ENCODE measurements at places on chromosomes 11 and 22.

DNA sequence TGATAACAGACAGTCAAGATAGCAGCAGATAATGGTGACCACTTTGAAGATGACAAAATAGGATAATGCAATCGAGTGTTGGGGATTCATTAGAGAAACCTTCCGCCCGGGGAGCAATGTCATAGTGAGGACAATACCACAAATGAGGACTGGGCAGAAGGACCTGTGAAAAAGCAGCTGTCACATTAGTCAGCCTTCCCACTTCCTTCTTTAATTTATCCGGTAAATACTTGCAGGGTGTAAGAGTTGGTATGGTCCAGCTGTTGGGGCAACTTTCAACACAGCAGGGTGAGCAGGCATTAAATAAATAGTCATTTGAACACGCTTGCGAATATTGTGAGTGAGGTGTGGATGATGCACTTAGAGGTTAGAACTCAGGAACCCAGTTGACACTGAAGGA, 132.5 kb upstream of the KIRREL3 start:
- DNase-seq, result no peak

DNA sequence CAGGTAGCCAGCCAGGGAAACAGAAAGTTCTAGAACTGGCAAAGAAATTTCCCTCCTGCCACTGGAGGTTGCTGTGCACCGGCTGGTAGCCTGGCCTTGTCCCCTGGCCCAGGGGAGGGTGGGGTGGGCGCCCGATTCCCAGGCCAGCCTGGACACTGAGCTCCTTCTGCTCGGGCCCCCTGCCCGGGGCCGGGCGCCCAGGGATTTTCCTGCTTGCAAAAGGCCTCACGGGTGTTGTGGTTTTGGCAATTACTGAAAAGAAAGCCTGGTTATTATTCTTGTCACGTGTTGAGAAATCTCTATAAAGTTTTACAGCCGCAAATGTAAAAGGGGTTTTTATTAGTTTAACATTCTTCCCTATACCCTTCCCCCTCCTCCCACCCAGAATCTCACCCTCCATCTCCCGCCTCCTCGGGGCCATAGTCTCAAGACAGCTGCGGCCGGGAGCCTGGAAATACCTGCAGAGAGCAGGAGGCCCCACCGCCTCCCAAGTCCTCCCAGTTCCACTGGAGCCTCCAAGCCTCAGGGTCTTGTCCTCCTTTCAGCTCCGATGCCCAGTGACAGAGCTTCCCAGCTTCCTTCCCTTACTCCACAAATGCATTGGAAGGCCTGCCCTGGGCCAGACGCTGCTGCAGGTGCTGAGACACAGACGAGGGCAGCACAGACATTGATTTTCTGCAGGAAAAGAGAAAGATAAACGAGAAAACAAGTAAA, 1515.6 kb downstream of the TBC1D22A start:
- no peak for DNase-seq

- DNase-seq, result no peak
Observed at GRCh38 chr22:26975865-26976264, 318.5 kb downstream of the MIAT start.

DNA sequence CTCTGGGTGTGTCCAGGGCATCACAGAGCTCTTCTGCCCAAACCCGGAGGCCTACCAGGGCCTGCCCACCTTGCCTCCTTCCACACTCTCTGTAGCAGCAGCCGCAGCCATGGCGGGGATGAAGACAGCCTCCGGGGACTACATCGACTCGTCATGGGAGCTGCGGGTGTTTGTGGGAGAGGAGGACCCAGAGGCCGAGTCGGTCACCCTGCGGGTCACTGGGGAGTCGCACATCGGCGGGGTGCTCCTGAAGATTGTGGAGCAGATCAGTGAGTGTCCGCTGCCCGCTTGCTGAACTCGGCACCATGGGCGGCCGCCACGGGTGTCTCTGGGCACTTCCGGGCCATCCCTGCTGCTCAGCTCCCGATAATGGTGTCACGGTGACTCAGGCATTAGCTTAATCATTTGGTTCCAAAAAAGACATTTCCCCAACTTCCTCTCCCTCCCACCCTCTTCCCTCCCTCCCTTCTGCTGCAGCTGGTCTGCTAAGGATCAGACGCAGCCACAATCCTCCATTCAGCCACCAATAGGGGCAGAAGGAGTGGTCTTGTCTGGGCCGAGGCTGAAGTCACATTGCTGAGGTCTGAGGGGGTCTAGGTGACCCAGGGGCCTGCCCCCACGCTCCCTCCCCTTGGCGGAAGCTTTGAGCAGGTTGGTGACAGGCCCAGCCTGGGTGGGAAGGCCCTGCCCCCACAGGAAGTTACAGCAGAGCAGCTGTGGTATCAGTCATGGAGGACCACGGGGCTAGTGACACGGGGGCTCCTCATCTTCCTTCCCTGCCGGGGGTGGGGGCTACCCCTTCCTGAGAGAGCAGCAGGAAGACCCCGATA, 950 bp downstream of the FERMT3 start:
- no peak for DNase-seq

DNA sequence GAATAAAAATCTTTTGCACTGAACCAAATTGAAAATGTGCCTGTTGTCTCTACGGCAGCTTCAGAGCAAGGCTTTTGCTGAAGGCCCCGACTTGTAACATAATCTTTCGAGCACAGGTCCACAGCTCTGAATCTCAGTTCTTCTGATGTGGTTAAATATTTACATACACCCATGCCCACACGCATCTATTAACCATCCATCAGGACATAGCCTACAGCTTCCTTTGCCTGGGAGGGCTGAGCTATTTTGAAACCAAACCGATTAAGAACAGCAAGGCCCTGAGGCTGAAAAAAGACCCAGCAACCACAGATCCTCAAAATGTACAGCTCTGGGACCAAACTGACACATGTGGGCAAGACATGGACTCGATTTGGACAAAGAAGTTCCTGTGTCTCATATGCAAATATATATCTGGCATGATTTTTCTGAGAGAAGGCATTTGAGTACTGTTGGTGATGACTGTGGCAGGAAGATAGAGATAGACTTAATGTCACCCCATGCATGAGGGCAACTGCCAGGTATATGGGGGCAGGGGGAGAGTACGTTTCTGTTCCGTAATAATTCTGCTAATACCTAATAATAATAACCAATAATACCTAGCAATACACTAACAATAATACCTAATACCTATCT, 322.7 kb upstream of the PLET1 start:
- no peak for DNase-seq

DNA sequence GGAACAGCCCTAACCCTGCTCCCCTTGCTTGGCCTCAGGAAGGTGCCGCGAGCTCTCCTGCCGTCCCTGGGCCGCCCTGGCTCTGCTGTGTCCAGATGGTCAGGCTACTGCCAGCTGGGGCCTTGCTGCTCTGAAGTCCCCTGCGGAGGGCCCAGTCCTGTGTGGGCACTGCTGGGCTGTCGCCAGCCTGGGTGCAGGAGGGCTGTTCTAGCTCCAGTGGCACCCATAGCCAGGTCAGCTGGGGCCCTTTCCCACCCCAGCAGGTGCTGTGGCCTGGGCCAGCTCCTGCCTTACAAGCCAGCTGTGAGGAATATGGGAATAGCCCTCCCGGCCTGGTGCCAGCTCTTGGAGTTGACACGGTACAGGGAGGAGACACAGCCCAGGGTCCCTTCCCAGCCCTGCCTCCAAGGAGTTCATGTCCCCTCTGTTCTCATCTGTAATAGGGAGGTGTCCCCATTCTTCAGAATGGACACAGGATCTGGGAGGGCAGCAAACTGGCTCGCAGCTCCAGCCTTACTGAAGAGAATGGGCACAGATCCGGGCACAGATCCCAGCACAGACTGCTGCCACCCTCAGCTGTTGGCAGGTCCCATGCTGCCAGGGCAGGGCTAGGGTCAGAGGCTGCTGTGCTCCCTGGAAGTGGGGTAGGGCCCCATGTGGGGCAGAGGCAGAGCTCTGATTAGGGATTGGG, 3.9 kb downstream of the DERL3 start:
- DNase-seq, result no peak

DNA sequence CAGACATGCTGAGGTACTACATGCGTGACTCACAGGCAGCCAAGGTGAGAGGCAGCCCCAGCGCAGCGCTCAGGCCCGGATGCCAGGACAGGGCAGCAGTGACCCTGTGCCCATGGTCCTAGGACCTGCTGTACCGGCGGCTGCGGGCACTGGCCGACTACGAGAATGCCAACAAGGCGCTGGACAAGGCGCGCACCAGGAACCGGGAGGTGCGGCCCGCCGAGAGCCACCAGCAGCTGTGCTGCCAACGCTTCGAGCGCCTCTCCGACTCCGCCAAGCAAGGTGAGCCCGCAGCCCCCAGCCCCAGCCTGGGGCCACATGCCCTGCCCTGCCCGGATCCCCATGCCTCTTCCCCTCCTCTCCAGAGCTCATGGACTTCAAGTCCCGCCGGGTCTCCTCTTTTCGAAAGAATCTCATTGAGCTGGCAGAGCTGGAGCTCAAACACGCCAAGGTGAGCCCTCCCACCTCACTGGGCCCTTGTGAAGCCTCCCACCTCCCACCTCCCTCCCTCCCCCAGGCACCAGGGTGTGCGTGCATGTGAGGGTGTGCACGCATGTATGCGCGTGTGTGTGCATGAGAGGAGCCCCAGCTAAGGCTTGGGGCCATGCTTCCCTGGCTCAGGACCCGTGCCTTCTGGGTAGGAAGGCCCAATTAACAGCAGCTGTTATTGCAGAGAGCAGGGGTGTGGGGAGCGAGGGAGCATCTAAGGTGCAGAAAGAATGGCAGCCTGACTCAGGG, 5.3 kb downstream of the CFL1 start:
- no peak for DNase-seq

GRCh38 chr22:22110548-22111266, 128.1 kb upstream of the TOP3B start:
- DNase-seq, result peak; percentile 25

- no peak for DNase-seq
Observed at GRCh38 chr22:48581796-48582469, 1245.7 kb downstream of the BRD1 start.

GRCh38 chr11:111793863-111794262, 27.7 kb upstream of the PPP2R1B start:
- no peak for DNase-seq

- no peak for DNase-seq
Observed at GRCh38 chr11:7651140-7651551, 22.2 kb downstream of the CYB5R2 start.

- no peak for DNase-seq
Observed at GRCh38 chr22:35995348-35995747, 33.3 kb downstream of the RBFOX2 start.

GRCh38 chr11:40542821-40543220, 916.6 kb downstream of the LRRC4C start:
- no peak for DNase-seq

- DNase-seq, result no peak
Observed at GRCh38 chr11:126997641-126998040, 2.9 kb downstream of the KIRREL3 start.

GRCh38 chr11:100801225-100801999, 114.3 kb downstream of the ARHGAP42 start:
- no peak for DNase-seq

GRCh38 chr11:19777377-19778102, 64.9 kb downstream of the NAV2 start:
- no peak for DNase-seq

DNA sequence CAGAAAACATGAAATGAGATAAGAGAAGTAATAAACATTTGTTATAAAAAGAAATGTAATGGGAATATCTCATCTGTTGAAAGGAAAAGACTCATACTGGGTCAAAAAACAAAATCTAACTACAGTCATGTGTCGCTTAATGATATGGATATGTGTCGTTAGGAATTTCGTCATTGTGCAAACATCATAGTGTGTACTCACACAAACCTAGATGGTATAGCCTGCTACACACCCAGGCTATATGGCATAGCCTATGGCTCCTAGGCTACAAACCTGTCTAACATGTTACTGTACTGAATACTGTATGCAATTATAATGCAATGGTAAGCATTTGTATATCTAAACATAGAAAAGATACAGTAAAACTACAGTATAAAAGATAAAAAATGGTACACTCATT, 89.8 kb upstream of the ZC3H12C start:
- DNase-seq, result no peak

- no peak for DNase-seq
Observed at GRCh38 chr11:91788764-91789163, 435.9 kb upstream of the FAT3 start.

DNA sequence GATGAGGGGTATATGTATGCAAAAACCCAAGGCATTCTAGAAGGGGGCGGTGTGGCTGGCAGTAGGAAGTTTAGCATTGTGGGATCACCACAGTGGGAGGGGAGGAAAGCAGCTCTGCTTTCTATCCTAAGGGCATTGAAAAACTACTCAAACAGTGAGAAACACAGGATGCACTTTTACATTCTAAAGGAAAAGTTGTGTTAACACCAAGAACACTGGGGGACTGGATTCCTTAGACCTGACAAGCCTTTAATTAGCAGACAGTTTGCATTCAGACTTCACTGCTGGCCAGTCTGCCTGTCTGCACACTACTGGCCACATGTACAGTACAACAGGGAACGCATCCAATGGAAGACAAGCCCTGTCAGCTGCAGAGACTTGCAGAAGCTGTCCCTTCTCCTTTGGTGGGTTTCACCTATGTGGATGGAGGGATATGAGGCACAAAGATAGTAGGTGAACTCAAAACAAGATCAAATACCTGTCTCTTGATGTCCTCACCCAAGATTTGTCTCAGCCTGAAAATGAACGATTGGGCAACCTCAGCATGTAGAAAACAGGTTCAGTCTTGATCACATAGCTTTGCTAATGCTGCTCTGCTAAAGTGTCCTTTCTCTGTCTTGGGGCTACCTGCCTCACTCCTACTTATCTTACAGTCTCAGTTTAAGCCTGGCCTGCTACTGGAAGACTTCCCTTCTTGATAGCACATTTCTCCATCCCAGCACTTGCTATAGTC, 64.8 kb downstream of the TENM4 start:
- no peak for DNase-seq

- no peak for DNase-seq
Observed at GRCh38 chr22:30336752-30337460, 10.2 kb upstream of the TBC1D10A start.

- no peak for DNase-seq
Observed at GRCh38 chr22:30649430-30650007, 13.9 kb downstream of the SLC35E4 start.

DNA sequence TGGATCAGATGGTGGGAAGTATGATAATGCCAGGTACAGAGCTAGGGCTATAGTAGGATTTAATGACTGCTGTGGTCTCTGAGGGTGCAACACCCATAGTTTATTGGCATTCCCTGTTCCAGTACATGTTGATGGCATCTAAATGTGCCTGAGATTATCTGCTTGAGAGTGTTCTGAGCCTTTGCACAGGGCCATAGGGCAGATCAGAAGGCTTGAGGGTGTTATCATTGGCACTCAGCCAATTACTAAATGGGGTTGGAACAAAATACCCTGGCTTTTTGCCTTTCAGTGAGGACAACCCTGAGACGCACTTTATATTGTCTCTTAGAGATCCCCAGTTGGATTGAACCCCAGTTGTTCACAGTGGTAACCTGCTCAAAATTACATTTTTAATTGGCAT, 6.7 kb downstream of the SLC5A12 start:
- DNase-seq, result peak; percentile 11

- DNase-seq, result no peak
Observed at GRCh38 chr11:22340701-22341587, 2.8 kb downstream of the SLC17A6 start.

GRCh38 chr11:72759468-72759985, 7.3 kb upstream of the ARAP1 start:
- no peak for DNase-seq
